ENCODE measurements at places on chromosomes 7 and 10. TPM values are rescaled to one million over a fixed set of nuclear protein-coding genes. Genes with fewer than 3 reads are reported as not detected.

The PRSS1 gene
- total RNA-seq: not detected

The PDCD11 gene
- 37.8 TPM for total RNA-seq

The SPDYE2B gene
- not detected for total RNA-seq

The FZD1 gene
- total RNA-seq: 0.09 TPM

The ARHGEF35 gene
- total RNA-seq: 4.8 TPM

The ASB10 gene
- not detected for total RNA-seq

The MMP21 gene
- 0.79 TPM for total RNA-seq

The WIPF3 gene
- total RNA-seq: not detected

The C10orf105 gene
- total RNA-seq: 0.11 TPM

The CDH23 gene
- total RNA-seq: 5.2 TPM

The MSMB gene
- total RNA-seq: not detected

The ZNF425 gene
- total RNA-seq: 4.0 TPM

Measured in CD4-positive, alpha-beta memory T cell (primary cell).